Peyer's patch (tissue), 4 donors: ENCODE measurements at places on chromosomes 4 and X.

- no peak for DNase-seq
Observed at GRCh38 chr4:142547974-142548373, 298.1 kb downstream of the INPP4B start.

DNA sequence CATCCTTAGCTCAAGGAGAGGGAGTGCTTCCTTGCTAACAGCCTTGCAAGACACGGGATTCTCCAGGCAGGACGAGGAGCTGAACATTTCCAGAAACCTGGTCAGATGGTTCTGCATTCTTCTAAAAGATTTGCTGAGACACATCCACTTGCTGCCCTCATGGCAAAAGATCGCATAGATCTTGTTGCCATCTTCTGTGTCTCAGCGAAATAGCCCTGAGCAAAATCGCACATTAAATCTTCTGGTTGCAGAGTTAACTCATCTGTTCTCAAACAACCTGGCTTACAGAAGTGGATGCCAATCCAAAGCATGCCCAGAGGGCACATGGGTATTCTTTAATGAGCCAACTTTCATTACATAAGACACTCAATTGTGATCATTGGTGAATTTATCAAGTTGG lies 167.5 kb downstream of the PRKX start:
- DNase-seq: no peak

GRCh38 chr4:10416441-10416840 lies 40.8 kb downstream of the ZNF518B start:
- DNase-seq: no peak

GRCh38 chr4:139315221-139315675 lies 13.0 kb upstream of the NDUFC1 start:
- peak; percentile 54 for DNase-seq

DNA sequence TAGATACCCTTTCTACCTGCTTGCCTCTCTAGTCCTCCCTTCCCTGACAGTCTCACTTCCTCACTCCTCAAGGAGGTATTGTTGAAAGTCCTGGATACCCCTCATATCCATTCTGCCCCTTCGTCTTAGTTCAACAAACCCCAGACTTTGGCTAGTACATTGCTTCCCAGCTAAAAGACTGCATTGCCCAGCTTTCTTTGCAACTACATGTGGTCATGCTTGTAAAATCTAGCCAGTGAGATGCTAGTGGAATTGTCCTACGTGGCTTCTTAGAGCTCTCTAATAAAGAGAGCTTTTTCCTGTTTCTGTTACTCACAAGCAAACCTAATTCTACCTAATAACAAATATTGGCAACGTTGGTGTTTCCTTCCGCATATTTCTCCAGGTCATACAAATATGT lies 237.9 kb upstream of the PSAPL1 start:
- no peak for DNase-seq

GRCh38 chrX:1582686-1583437 lies 8.5 kb upstream of the AKAP17A start:
- no peak for DNase-seq

DNA sequence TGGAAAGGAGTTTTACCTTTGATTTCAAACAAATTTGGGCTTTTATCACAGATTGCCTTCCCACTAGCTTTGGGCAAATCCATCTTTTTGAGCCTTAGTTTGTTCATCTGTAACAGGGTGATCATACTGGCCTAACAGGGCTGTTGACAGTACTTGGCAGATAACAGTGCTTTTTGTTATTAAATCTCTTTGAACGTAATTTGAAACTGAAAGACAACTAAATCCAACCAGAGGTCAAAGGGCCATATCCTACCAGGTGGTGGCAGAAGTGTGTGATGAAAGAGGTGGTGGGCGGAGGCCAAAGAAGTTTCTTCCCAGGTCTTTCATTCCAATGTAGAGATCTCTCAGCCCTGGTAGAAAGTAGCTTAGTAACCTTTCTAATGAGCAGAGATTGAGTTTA lies 35.2 kb upstream of the TADA2B start:
- DNase-seq: no peak

DNA sequence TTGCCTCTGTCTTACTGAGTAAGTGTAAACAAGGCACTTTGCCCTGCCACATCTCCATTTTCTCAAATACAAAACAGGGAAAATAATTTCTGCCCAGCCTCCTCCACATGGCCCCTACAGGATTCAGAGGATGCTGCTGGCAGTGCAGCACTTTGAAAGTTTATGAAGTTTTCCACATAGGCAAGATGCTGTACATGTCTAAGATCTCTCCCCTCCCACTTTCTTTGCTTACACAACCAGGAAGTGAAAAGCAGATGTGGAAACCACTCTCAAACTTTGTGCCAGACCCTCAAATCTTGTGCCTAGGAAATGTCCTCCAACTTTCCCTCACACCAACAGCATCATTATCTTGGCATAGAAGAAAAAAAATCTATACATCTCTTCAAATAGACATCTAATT lies 257.0 kb upstream of the LDB2 start:
- DNase-seq: no peak

DNA sequence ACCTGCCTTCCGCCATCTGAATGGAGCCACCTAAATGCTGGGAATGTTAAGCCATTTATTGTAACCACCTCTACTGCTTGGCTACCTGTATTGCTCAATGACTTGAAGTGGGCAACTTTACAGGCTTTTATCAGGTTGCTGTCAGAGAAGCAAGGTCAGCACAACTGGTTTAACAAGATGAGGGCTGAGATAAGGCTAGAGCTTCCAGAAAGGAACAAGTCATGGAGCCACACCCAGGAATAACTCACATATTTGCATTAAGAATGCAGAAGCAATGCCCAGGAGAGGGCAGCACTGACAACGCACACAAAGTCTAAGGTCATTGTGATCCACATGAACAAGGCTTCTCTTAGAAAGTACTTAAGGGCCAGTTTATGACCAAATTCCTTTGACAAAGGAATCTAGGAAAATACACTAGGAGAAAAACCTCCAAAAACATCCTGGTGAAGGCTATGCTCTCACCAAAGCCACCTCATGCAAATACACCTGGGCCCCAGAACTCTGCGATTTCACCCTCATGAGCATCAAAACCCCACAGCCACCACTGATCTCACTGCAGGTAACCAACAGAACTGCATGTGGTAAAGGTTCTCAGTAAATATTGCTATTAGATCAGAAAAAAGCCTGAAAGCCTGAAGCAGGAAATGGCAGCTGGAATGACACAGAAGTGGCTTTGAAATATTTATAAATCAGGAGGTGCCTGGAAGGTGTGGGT lies 15.0 kb upstream of the STS start:
- DNase-seq: peak; percentile 36

DNA sequence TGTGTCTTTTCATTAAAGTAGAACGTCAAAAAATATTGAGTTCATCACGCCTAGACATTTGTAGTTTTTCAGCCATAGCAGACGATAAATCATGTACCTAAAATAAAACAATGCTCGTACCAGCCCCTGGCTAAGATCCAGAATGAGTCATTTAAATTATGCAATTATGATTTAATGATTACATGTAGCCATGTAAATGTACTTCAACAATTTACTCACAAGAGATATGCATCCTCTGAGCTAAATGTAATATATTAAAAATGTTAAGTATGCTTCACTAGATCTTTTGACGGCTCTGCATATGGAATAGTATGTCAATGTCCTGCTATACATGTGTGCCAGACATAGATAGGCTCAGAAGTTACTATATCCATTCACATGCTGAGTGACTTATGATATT lies 1077.8 kb downstream of the ARAP2 start:
- no peak for DNase-seq

GRCh38 chr4:129578336-129578735 lies 482.4 kb downstream of the C4orf33 start:
- no peak for DNase-seq

- DNase-seq: no peak
Observed at GRCh38 chr4:57320849-57321248, 210.7 kb upstream of the IGFBP7 start.

- no peak for DNase-seq
Observed at GRCh38 chr4:116882503-116882902, 202.9 kb downstream of the TRAM1L1 start.

GRCh38 chrX:10265775-10266174 lies 109.0 kb downstream of the CLCN4 start:
- DNase-seq: no peak

DNA sequence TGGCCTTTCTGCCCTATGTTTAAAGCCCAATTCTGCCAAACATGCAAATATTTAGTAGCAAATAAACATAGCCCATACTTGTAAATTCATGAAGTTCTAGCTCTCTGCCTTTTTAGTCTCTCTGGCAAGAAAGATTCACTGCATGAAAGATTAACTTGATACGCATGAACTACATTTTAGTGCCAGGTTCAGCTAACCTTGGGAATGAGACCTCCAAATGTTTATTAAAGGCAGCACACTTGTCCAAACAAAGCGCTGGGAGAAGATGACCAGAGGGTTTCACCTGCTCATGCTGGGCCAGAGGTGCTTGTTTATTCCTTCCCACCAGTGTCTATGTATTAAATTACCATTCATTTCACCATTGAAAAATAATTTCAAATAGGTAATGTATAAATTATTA lies 44.5 kb upstream of the IL1RAPL1 start:
- no peak for DNase-seq

GRCh38 chrX:109440475-109440874 lies 41.4 kb downstream of the GUCY2F start:
- DNase-seq: no peak

- DNase-seq: no peak
Observed at GRCh38 chrX:139211568-139212182, 318.9 kb upstream of the F9 start.

GRCh38 chr4:147491086-147491485 lies 10.2 kb downstream of the EDNRA start:
- no peak for DNase-seq

GRCh38 chr4:107760281-107760947 lies 40.4 kb upstream of the PAPSS1 start:
- no peak for DNase-seq

- DNase-seq: no peak
Observed at GRCh38 chrX:134256684-134257083, 19.7 kb downstream of the CCDC160 start.

- no peak for DNase-seq
Observed at GRCh38 chr4:95085124-95085833, 327.5 kb downstream of the BMPR1B start.

DNA sequence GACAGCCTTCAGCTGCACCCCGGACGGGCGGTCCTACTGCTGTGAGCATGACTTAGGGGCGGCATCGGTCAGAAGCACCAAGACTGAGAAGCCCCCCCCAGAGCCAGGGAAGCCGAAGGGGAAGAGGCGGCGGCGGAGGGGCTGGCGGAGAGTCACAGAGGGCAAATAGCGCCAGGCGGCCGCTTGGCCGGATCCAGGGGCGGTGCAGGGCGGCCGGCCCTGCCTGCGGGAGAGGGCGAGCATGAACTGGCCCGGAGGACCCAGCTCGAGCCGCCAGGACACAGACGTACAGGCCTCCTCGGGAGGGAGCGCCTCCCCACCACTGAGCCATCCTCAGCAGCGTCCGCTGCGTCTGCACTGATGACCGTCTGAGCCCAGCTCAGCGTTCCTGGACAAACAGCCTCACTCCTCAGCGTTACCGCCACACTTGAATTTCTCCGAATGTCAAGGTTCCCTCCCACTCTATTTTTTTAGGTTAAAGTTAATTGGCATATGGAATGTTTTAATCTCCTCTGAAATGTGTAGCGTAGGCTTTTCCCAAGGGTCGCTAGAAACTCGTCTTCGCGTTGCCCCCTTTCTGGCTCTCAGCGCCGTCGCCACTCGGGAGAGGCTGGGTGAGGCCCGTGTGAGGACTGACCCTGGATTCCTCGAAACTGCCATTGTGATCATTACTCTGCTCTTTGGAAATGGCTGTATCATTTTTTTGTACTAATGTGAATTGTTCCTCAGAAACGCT lies 29.9 kb downstream of the NELFA start:
- DNase-seq: no peak

GRCh38 chrX:38694394-38694793 lies 106.9 kb upstream of the MID1IP1 start:
- no peak for DNase-seq

DNA sequence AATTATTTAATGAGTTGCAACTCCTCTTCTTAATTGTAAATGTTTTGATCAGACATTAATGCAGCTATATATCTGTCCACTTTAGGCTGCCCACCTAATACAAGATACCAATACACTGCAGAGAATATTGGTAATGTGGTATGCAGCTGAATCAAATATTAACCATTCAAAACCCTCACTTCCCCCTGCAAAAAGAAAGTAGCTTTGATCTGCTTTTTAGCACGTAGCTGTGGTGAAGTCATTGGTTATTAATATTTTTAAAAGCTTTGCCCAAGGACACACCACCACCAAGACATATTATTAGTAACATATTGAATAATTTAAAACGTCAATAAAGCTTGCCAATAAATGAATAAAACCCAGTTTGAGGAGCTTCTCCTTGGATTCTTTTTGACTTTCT lies 28.6 kb upstream of the CYP2U1 start:
- DNase-seq: no peak

DNA sequence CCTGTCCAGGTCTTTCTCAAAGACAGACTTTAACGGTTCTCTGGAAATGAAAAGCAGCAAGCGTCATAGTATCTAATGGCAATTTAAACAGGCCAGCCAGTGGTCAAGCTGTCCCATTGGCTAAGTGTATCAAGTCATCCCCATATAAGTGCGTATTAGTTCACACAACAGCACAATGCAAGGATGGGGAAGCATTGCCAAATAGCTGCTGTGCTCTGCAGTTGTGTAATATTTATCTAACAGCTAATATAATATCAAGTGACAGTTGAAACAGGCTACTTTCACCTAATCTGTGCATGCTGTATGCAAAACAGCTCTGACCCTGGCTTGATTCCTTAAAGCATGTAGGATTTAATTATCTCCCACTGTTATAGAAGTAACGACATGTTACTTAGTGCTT lies 134.8 kb upstream of the PPARGC1A start:
- DNase-seq: no peak

DNA sequence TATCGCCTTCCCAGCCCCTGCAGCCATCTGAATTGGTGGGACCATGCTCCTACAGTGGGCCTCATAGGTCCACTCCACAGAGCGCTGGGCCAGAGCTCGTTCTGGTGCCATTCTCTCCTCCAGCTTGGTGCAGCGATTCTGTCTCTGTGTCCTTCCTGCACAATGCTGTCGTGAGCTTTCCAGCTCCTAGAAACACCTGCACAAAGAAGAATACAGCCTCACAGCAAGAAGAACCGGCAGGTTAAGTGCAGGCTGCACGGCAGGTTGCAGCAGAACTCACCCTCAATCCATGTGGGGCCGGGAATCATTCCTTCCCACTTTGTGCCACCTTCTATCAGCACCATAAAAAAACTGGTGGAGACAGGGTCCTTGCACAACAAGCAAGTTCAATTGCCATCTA lies 101.2 kb upstream of the ENPP6 start:
- no peak for DNase-seq

- no peak for DNase-seq
Observed at GRCh38 chr4:158621729-158622128, 50.0 kb downstream of the C4orf46 start.

- DNase-seq: peak; percentile 68
Observed at GRCh38 chrX:103343105-103343504, 13.1 kb downstream of the TCEAL7 start.

- peak; percentile 90 for DNase-seq
Observed at GRCh38 chrX:129769467-129770154, 10.1 kb upstream of the SASH3 start.
